Brain pericyte (primary cell): ENCODE measurements at places on chromosomes 12 and 14.

DNA sequence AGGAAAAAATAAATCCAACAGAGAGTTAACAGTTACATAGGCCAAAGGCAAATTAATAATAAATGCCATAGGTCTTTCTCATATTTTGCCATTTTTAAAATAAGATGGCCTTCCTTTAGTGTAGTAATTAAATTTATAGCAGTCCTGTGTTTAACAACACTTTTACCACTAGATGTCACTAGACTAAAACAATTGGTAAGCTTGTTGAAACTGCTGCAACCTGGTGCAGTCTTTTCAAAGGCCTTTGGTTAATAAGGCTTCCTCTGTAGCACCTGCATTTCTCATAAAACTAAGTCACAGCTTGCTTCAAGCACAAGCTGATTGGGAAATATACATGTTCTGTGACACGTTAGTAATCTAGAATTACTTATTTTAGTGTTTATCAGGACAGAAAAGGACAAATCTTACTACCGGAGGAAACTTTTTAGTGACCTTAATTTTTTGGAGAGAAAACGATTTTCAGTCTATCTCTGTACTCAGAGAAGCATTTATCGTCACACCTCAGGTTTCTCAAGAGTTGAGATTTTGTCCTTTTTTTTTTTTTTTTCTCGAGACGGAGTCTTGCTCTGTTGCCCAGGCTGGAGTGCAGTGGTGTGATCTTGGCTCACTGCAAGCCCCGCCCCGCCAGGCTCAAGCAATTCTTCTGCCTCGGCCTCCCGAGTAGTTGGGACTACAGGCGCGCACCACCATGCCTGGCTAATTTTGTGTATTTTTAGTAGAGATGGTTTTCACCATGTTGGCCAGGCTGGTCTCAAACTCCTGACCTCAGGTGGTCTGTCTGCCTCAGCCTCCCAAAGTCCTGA is 20.0 kb downstream of the BORCS5 start:
- peak; percentile 22 for DNase-seq

DNA sequence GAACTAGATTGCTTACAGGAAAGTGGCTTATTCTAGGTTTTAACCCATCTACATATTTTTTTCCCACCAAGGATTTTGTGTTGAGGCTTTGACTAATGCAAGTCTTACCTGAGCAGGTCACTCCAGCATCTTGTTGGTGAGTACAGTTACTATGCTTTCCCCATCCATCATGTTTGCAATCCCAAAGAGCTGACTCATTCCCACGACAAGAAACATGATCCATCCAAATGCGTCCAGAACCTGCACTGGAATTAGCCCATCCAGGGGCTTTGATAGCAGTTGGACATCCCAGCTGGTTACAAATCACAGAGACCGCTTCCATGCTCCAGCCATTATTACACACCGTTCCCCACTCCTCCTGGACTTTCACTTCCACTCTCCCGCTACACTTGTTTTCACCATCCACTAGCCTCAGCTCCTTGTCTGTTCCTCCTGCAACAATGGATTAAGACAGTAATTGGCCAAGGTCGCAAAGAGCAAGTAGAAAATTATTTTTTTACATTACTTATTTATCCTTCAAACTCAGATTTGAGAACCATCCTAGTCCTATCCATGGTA is 2.5 kb downstream of the CD163 start:
- no peak for DNase-seq

DNA sequence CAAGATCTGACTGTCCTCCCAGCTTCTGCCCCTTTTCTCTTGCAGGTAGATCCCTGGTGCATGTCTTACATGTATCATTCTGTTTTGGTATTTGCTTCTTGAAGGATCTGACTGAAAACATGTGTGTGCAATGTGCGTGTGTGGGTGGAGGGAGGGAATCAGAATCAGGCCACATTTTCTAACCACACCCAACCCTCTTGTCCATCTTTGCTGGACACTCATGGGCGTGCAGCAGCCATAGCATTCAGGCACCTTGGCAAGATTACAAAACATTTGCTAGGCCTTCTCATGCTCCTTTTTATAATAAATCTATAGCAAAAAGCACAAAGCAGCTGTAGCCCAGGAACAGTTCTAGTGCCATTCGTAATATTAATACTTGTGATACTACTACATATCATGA is 233.6 kb upstream of the E2F7 start:
- no peak for DNase-seq

DNA sequence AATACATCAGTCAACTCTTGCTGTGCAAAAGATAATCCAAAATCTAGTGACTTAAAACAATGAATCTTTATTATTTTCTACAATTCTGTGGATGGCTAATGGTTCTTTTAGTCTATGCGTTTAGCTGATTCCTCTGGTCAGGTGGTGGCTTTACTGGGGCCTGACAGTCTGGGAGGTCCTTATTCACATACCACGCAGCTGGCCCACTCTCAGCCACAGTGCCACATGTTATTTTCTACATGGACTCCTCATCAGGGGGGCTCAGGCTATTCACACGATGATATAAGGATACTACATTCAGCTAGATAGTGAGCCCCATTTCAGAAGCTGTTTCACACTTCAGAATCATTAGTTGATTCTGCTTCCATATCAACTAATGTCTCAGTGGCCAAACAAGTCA is 287.5 kb upstream of the MGAT4C start:
- DNase-seq = no peak

DNA sequence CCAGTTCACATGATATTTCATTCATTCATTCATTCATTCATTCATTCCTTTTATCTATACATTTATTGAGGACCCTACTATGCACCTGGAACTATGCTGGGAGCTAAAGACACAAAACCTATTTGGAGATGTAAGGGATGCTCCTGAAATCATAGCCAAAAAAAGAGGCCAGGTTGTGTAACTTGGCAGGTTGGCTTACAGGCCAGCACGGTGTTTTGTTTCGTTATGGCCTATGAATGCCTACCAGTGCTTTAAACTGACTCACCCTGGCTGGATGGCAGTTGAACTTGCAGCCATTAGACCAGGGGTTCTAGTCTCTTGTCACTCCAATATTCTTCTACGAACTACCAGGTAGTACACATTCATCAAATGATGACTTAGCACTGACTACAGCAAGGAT is 15.7 kb downstream of the MAP3K9 start:
- no peak for DNase-seq

DNA sequence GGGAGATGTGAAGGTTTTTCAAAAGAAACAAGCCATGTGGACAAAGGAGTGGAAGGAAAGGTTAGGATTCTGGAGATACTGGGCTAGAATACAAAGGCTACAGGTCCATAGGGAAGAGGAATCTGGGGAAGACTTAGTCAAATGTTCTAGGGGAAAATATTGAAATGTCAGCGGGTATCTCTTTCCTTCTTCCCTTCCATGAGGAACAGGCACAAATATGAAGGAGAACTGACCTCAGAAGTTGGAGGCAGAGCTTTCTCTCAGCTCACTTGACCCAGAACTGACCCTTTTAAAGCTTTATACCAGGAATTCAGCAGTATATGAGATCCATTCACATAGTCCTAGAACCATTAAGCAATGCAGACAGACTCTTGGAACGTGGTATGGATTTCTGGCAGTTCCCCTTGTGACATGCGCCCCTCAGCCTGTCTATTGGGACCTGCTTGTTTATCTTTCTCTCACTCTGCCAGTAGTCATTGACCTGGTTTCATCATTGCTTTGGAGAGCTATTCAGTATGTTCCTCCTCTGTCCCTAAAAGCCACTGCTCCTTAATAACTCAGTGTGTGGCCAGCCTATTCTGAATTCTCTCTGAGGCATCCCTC is 43.0 kb upstream of the GSG1 start:
- DNase-seq = no peak

DNA sequence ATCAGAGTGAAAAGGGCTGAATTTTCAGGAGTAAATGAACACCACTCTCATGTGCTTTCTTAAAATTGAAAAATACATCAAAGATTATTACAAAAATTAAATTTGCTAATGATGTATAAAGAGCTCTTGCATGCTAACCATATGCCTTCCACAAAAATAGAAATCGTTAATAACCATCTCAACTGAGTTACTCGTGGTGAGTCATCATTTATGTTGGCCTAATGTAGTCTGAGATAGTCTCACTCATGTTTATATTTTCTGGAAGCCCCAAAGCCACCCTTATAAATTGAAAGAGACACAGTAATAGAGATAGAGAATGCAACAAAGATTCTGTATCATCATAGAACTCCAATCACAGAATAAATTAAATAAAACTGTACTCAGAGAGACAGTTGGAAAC is 131.2 kb downstream of the KCNH5 start:
- no peak for DNase-seq

DNA sequence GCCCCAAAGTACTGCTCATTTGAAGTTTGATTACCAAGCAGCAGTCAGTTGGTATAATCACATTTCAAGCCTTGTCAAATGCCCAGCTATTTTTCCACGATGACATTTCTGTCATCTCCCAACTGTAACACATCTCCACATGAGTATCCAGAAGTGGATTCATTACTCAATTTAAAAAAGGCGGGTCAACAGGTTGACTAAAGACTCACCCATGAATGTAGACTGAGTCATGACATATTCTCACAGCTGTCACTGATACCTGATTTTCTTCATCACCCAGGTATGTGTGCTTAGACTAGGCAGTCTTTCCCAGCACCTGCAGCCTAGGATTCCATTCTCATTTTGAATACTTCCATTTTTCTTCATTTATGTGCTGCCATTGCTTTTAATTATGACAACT is 75.1 kb upstream of the DBX2 start:
- no peak for DNase-seq

DNA sequence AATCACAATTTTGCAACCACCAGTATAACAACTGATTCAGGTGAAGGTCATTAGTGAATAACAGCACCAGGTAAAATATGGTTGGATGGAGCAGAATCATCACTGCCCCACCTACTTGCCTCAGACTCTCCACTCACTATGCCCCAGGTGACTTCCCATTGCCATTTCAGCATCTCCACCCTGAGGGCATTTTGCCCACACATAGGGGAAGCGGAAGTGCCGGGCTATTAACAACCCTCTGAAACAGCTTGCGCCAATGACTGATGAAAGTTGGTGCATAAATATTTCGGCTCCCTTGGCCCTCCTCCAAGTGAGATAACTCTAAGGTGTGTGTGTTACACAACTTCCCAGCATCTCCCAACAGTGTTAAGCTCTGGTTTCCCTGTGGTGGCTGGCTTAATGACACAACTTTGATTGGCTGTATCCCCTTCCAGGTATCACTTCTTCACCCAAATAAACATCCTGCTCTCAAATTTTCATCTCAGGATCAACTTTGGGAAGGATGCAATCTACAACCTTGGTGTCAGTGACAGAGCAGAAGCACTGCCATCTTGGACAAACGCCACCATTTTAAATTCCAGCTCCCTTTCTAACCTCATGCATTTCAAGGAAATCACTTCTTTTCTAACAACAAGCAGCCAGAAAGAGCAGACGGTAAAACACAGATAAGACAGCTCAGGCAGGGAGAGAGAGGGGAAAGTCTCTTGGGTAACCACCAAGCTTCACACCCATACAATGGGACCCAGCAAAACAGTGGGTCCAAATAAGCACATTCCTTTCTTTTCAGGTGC is 73.6 kb upstream of the PPP2R5C start:
- DNase-seq = no peak

DNA sequence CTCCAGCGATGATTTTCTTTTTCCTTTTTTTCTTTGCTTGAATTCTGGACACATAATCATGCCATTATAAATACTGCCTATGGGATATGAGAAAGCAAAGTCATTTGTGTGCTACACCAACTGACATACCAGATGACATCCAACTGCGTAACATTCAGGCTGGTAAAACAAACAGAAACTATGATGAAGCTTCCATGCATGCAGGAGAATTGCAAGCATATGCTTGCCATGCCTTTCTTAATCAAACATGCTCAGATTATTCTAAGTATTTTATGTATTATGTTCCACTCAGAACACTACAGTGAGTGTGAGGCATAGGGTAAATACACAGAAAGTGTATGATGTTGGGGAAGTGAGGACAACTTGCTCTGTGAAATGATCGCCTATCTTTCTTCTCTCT is 97.4 kb downstream of the C12orf50 start:
- DNase-seq = no peak

DNA sequence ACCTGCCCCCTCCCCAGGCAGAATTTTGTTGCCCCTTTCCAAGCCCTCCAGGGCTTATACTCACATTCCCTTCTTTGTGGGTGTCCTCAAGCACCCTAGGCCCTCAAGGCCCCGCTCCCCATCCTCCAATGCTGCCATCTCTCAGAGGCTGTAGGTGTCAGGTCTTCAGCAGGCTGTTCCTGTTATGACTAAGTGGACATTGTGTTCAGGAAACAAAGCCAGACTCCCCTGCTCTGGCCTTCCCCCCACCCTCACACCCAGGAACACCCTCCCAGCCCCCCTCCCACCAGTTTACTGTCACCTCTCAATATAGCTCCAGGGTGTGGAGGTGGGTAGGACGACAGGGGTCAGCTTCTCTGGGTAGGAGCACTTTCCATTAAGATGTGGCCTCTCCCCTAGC is 1.4 kb upstream of the MYH6 start:
- no peak for DNase-seq
